GM13977 (cell line): ENCODE measurements at places on chromosomes 5 and 9.

- no peak for DNase-seq
Observed at GRCh38 chr9:7752481-7752880, 47.1 kb downstream of the DMAC1 start.

- DNase-seq, result peak; percentile 32
Observed at GRCh38 chr5:40879163-40879942, 29.9 kb upstream of the C7 start.

DNA sequence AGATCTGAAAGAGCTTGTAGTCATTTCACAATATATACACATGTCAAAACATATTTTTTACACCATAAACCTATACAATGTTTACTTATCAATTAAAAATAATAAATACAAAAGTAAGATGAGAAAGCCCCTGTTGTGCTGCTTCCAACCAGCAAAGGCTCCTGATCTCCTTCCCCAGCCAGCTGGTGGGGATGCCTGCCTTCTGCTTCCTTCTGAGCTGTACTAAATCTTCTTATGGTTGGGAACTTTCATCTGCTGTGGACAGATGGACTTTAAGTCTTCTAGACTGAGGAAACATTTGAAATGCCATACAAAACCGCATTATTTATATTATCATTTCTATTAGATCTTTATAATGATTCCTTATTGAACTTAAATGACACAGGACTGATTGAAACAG is 745.3 kb upstream of the CHD1 start:
- DNase-seq, result no peak

DNA sequence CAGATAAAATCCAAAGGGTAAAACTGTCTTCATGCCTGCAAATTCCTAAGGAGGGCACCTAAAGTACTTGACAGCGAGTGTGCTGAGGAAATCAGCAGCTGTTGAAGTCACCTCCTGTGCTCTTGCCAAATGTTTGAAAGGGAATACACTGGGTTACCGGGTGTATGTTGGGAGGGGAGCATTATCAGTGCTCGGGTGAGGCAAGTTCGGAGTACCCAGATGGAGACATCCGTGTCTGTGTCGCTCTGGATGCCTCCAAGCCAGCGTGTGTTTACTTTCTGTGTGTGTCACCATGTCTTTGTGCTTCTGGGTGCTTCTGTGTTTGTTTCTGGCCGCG is 727 bp upstream of the ADRB2 start:
- DNase-seq, result no peak

DNA sequence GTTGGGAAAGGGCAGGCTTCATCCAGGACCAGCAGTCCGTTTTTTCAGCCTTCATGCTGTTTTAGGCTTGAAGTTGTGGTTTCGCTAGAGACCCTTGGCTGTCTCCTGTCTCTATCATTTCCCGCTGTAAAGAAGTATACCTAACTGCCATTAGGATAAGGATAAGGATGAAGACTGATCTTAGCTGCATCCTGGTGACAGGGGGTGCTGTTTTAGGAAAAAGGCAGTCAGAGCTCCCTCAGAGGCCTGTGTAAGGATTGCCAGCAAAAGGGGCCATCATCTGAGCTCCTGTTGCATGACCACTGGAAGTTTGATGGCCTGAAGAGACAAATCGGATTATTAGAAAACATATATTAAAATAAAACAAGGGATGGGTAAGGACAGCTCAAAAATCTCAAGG is 64.8 kb upstream of the FGF10 start:
- no peak for DNase-seq

DNA sequence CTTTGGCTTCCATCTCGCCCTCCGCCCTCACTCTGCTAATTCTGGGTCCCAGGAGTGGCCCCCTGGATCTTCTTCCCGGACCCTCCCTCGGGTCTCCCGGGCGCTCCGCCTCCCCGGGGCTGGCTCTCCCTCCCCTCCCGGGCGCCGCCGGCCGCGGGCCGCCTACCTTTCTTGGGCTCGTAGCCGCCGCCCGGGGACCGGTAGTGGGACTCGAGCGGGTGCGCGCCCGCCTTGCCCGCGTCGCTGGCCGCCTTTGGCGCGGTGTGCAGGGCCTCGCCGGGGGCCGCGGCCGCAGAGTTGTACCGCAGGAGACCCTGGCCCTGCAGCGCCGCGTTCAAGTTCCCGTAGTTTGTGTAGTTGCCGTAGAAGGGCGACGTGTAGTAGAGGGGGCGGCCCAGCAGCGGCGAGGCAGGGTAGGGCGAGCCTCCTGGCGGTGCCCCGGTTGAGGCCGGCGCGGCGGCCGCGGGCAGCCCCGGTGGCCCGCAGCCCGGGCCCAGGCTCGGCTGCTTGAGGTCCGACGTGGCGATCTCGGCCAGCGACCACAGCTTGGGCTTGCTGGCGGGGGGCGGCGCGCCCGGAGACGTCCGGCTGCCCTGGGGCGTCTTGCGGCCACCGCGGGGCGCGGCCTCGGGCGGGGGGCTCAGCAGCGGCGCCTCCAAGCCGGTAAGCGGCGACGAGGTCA is 3.2 kb downstream of the IRX2 start:
- no peak for DNase-seq

DNA sequence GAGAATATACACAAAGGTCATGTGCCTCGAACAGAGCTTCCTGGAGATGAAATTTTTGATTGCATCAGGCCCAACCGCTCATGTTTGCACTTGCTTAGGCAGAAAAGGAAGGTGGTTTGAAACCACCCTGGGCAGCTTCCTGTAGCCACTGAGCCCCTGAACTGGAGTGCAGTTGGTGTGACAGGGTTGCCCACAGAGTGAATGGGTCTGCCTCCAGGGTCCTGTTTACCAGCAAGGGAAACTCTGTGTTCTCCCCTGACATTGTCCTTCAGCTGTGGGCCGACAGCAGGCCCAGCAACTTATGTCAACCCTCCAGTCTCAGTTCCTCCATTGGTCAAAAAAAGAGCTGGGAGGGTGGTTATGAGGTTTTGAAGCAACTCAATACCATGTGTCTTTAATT is 289.6 kb downstream of the KIF4B start:
- no peak for DNase-seq

GRCh38 chr5:149811453-149811852 is 81.3 kb downstream of the PPARGC1B start:
- DNase-seq, result no peak

DNA sequence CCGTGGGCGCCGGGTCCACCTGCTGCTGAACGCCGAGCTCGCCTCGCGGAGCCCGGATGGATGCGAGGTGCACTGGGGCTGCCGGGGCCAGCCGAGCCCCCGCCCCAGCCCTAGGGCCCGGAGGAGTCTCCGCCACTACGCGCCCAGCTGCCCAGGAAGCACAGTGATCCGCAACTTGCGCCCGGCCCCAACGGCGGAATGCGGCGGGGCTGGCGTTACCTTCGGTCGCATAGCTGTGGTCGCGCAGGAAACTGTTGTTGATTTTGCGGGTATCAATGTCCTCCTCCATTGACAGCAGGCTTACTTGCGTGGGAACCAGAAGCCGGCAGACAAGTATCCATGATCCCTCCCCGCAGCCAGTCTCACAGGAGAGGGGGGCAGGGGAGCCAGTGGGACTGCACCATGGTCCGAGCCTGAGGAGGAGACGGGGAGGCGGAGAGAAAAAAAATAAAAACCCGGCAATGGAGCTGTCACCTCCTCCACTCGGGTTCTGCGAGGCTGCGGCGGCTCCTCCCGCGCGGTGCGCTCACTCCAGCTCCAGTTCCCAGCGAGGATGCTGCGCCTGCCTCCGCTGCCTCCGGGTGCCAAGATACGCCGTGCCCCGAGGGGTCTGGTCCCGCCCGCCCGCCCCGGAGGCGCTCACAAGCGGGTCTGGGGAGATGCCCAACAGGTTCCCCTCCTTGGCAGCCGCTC is 628 bp downstream of the PPP2R2B start:
- peak; percentile 31 for DNase-seq

DNA sequence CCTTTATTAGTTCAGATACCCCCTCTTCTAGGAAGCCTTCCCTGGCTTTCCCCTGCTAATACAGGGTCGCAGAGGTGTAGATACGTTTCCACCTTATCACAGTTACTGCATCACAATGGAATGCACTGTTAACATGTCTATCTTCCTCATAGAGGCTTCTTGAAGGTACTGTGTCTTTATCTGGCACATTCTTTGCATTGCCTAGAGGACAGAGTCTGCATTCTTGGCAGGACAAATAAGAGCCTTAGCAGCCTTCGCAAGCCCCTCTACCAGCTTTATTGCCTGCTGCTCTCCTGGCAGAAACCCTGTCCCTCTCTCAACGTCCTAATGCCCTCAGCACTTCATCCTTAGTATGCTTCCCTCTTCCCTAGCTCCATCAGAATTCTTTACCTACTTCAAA is 31.6 kb downstream of the SLC1A3 start:
- no peak for DNase-seq

- DNase-seq, result no peak
Observed at GRCh38 chr9:114003758-114004157, 74.3 kb downstream of the AMBP start.

DNA sequence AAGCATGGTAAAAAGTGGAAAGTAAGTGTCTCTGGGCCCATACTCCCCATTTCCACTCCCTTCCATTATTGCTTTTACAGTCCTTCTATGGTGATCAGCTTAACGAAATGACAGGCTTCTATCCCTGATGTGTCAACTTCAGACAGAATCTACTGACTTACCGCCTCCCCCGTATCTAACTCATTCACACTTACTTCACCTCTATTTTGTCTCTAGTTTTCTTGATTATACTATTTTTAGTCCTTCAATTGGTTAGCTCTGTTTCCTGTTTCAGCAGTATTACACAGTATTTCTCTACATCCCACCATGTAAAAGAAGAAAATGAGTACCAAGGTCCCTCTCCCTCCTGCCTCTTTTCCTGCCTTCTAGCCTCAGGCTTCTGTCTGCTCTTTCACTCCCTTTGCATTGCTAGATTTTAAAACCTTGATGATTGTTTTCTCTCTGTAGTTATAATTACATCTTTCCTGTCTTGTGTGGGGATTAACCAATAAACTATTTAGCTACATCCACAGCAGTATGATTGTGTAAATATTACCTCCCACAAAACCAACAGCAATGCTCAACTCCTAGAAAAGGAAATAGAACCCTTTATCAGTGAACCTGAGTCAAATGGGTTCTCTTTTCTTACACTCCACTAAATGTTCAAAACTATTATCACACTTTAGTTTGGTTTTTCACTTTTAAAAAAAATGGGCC is 53.4 kb downstream of the GNAQ start:
- no peak for DNase-seq

DNA sequence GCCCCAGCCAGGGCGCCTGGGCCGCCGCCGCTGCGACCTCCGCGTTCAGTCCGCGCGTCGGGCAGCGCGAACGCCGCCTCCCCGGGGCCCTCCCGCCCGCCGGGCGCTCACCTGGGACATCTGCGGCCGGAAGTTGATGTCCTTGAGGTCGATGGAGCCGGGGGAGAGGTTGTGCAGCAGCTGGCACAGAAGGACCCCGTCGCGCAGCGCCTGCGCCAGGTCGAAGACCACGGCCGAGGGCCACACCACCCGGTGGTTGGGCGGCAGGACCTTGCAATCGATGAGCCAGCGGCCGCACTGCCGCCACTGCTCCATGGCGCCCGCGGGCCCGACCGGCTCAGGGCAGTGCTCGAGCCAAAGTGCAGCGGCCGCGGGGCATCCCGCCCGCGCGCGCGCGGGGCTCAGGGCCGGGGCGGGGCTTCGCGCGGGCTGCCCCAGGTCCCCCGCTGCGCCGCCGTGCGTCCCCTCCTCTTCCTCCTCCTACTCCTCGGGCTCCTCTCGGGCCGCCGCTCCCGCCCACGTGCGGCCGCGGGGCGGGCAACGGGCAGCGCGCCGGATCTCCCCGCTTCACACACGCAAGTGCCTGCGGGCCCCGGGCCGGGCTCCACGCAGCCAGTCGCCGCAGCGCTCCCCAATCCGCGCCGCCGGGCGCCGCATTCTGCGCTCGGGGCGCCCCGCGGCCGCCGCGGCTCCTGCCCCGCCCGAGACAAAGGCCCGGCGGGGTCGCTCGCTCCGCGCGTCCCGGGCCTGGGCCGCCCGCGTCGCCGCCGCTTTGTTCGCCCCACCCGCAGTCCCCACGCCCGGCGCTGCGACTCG is at the start of gene VAV2:
Gene VAV2 (minus strand): TSS at position 361 of the 816 bp plus-strand sequence. CDS start 46 bp downstream, at position 315.
- peak; percentile 86 for DNase-seq

GRCh38 chr5:318931-319601 is 2.4 kb upstream of the AHRR start:
- DNase-seq, result peak; percentile 12

DNA sequence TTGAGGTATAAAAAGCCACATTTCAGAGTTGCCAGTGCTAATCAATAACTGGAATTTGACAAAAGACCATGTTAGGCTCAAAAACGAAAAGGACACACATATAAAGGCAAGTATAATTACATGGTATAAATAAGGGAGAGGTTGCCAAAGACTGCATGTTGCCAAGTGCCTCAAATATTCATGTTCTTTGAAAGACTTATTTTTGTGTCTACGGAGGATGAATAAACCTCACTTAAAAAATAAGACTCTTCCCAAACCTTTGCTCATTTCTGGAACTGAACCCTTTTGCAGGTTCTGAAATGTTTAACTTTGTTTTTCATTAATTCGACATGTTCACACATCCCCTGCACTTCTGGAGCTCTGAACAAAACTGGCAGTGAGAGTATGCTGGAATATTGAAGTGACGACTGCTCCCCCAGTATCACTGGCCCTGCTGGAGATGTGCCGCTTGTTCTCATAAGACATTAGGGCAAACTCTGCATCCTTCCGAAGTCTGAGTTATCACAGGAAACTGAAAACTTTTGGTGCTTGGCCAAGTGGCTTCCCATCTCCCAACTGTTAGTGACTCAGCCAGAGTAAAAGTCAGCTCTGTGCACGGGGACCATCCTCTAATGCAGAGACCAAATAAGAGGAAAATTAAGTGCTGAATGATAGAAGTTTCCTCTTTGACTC is 336.8 kb downstream of the GLIS3 start:
- DNase-seq, result no peak

- no peak for DNase-seq
Observed at GRCh38 chr9:135991771-135992170, 30.6 kb upstream of the UBAC1 start.

DNA sequence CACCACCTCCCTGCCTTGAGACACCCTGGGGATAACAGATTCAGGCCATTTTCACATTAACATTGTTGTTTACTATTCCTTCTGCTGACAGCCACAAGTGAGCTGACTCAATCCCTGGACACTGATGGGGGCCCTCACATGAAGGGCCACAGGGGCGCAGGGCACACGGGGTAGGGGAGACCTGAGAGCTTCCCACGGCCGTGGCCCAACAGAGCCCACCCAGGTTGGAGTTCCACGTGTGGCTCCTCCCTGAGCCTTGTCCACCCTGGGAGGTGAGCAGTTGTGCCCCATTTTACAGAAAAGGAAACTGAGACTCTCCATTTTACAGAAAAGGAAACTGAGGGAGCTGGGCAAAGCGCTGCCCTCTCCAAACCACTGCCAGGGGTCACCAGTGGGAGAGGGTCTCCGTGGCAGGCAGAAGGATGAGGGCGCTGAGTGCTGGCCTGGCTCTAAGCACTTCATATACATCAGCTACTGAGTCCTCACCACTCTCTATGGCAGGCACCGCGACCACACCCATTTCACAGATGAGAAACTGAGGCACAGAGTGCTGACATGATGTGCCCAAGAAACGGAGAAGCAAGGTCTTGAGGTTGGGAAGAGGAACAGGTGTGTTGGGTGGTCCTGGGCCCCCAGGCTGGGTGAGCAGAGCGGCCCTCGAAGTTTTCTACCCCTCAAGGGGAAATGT is 2.3 kb downstream of the NINJ1 start:
- DNase-seq, result no peak

- no peak for DNase-seq
Observed at GRCh38 chr9:32487981-32488380, 38.0 kb downstream of the RIGI start.

GRCh38 chr9:135471791-135472640 is 7.6 kb upstream of the PPP1R26 start:
- DNase-seq, result no peak

GRCh38 chr5:139848508-139849100 is 53.0 kb downstream of the PSD2 start:
- no peak for DNase-seq
